ENCODE measurements at places on chromosomes 5 and 9. TPM values are rescaled to one million over a fixed set of nuclear protein-coding genes. Genes with fewer than 3 reads are reported as not detected.

Gene SH2D3C
- polyA plus RNA-seq: 15.1 TPM

Gene DMAC1
- polyA plus RNA-seq: 90.3 TPM

Gene CNTFR
- polyA plus RNA-seq: 42.5 TPM

Gene BASP1
- 86.5 TPM for polyA plus RNA-seq

Gene FOXD4L5
- polyA plus RNA-seq: 0.14 TPM

Gene TSSK1B
- polyA plus RNA-seq: 0.05 TPM

Gene KIF24
- polyA plus RNA-seq: 6.1 TPM

Gene CRAT
- polyA plus RNA-seq: 38.6 TPM

Gene CBY3
- not detected for polyA plus RNA-seq

GRCh38 chr5:27706832-27707231, 668.4 kb upstream of the CDH9 start:
- DNase-seq: no peak

- DNase-seq: no peak
These were observed 49.1 kb downstream of the ERAP1 start for GRCh38 chr5:96758621-96759020.

DNA sequence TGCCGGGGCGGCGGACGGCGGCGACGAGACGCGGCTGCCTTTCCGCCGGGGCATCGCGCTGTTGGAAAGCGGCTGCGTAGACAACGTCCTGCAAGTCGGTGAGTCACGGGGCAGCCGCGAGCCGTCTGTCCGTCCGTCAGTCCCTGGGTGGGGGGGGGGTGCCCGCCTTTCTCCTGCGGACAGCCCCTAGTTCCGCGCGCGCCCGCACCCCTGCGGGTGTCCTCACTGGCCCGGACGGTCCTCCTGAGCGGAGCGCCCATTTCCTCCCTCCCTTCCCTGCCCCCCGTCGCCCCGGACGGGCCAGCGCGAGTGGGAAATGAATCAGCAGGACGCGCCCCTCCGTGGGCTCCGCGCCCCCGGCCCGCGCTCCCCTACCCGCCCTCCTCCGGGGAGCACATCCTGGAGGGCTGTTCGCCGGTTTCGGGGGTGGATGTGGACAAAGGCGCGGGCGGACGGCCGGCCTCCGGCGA, 828 bp downstream of the ZSWIM6 start:
- no peak for DNase-seq

DNA sequence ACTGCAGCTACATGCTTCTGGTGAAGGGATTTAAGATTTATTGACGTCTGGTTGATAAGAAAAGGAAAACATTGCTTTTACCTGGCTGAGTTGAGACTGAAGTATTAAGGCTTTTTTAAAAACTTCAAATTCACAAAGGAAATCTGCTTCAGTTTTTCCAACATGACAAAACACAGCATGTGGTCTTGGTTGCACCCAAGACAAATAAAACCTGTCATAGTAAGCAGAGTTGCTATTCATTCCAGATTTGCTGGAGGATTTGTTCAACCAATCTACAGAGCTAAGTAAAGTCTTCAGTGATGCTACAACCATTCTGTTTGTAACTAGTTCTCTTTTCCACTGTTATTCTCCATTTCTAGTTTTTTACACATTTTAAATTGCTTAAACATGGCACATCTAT, 11.3 kb downstream of the C5orf63 start:
- DNase-seq: no peak

DNA sequence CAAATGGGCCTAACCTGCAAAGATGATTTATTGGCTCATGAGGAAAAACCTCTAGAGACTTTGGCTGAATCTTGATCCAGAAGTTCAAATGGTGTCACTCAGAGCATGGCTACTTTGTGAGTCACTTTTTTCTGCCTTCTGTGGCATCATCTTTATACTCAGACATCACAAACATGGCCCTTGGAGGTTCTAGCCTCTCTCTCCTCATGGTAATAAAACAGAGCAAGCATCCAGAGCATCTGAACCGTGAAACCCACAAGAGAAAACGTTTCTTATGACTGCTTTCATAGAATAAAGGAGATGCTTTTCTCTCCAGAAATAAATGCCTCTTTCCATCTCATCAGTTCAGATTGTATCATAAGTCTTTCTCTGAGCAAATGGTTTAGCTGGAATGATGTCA, 780.3 kb downstream of the KCTD16 start:
- no peak for DNase-seq

GRCh38 chr9:93155716-93156474, 21.8 kb upstream of the NINJ1 start:
- DNase-seq: no peak

- no peak for DNase-seq
These were observed 110.7 kb upstream of the MAMDC2 start for GRCh38 chr9:69932901-69933300.

GRCh38 chr9:117224695-117225094, 190.2 kb downstream of the ASTN2 start:
- no peak for DNase-seq

DNA sequence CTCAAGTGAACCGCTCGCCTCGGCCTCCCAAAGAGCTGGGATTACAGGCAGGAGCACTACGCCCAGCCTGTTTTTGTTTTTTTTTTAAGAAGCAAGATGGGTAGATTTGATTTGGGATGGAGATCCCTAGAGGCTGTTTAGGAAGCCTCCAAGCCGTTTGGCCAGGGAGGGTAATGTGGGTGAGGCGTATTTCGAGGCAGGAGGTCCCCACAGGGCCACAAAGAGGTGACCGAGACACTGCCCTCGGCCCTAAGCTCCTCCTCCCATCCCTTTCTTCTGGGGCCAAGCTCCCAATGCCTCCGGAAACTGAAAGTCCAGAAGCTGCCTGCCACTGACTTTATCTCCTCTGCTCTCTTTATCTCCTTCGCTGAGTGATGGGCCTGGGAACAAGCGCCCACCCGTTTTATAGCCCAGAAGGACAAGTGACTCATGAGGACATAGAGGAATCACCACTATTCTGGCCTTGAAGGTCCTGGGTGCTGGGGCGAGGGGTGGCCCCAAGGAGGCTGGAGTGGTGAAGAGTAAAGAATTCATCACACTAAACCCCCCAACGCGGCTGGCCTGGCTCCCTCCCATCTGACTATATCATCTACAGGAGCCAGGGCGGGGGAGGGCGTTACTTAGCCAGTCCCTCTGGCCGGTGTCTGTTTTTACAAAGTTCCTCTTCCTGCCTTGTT, 2.0 kb upstream of the RALGDS start:
- DNase-seq: no peak

DNA sequence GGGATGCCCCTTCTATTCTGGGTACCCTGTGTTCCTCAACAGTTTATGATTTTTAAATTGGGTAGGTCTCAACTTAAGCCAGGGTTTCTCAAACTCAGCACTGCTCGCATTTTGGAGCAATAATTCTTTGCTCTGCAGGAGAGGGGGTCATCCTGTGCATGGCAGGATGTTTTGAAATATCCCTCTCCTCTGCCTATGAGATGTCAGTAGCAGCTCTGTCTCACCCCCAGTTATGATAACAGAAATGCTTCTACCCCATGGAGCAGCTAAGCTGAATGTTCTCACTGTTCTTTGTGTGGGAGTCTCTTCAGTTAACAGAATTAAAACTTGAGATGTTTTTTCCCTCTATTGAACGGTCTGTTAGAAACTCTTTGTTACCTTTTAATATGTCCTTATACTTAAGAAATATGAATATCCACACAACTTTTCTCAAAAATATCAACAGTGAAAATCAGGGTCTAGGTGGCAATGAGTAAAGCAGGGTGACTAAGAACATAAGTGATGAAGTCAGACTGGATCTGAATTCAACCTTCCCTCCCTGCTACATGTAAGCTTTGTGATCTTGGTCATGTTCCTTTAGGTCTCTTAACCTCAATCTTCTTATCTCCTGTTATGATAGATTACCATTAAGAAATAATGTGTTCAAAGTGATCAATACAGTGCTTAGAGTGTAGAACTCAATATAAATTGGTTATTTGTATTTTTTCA, 89.0 kb downstream of the CAMK4 start:
- DNase-seq: no peak

- DNase-seq: no peak
These were observed 66.4 kb upstream of the PLPP1 start for GRCh38 chr5:55601204-55601618.

GRCh38 chr5:152246401-152246800, 158.7 kb downstream of the NMUR2 start:
- peak; percentile 30 for DNase-seq

DNA sequence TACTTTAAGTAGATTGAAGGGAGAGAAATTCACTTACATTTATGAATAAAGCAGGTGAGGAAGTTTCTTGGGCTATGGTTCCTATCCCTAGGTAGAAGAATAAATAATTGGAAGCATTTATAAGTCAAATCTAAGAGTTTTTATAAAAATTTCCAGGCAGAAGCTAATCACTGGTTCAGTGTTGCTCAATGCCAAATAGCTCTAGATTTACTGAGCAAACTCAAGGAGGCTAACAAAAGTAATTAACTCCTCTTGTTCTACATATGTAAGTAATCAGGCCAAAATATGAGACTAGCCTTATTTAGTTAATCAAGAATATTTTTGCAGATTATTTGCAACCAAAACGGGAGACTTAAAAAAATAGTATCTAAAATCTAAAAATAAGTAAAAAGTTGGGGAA, 472.3 kb downstream of the PLK2 start:
- no peak for DNase-seq

GRCh38 chr9:5626727-5627634, 1.9 kb upstream of the RIC1 start:
- no peak for DNase-seq

DNA sequence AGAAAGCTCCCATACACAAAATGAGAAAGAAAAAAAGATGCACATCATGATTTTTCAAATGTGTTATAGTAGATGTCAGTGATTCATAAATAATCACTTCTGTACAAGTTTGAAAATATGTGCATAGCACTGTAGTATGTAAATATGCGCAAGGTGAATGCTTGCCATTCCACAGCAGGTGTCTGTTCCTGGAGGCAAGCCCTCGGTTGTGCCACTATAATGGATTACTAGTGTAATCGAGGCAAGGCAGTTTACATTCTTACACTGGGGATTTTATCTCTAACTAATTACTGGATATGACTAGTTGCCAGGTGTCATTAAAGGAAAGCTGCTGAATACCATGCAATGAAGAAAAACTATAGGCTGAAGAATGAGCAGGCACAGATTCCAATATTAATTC, 93.6 kb downstream of the ARHGEF28 start:
- DNase-seq: no peak

GRCh38 chr9:112006361-112007020, 109.9 kb downstream of the UGCG start:
- no peak for DNase-seq

DNA sequence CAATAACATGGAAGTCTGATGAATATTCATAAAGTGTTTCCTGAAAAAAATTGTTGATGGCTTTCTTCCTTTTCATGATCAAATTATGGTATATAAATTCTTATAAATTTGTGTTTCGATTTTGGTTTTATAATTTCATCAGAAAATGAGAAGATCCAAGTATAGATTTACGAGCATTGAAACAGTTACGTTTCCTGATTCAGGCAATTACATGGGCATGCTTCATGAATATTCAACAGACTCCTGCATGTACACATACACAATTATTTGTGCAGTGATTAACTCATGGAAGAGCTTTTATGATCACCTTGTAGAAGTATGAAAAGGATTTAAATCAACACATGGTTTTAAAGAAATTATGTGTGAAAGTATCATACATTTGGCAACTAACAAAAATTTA, 136.7 kb downstream of the MPDZ start:
- no peak for DNase-seq

- no peak for DNase-seq
These were observed 20.7 kb downstream of the COL5A1 start for GRCh38 chr9:134662143-134662876.

GRCh38 chr5:132497488-132497997, 7.0 kb upstream of the IRF1 start:
- no peak for DNase-seq

Data from right renal pelvis (tissue), 4 donors.